Spinal cord (tissue), 10 donors: ENCODE measurements at places on chromosomes 12 and 14. TPM values are rescaled to one million over a fixed set of nuclear protein-coding genes. Genes with fewer than 3 reads are reported as not detected.

PLEKHG7 gene
- not detected for polyA plus RNA-seq

PLA2G1B gene
- polyA plus RNA-seq: not detected

NFE2 gene
- 2.3 TPM for polyA plus RNA-seq

PNMA1 gene
- 282 TPM for polyA plus RNA-seq

CLEC4D gene
- polyA plus RNA-seq: not detected
